ENCODE measurements at places on chromosomes 1 and 21.

DNA sequence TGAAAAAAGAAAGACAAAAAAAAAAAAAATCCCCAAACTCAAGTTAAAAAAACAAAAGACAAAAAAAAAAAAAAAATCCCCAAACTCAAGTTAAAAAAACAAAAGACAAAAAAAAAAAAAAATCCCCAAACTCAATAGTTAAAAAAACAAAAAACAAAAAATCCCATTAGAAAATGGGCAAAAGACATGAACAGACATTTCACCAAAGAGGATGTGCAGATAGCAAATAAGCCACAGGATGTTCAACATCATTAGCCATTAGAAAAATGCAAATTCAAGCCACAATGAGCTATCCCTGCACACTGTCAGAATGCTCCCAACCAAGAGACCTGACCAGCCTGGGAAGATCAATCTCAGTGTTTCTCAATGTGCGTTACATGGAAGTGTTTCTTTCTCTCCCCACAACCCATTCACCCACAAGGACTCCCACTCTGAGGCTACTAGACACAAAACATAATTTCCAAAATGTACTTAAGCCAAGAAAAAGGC lies 33.9 kb downstream of the MRAP start:
- no peak for DNase-seq

DNA sequence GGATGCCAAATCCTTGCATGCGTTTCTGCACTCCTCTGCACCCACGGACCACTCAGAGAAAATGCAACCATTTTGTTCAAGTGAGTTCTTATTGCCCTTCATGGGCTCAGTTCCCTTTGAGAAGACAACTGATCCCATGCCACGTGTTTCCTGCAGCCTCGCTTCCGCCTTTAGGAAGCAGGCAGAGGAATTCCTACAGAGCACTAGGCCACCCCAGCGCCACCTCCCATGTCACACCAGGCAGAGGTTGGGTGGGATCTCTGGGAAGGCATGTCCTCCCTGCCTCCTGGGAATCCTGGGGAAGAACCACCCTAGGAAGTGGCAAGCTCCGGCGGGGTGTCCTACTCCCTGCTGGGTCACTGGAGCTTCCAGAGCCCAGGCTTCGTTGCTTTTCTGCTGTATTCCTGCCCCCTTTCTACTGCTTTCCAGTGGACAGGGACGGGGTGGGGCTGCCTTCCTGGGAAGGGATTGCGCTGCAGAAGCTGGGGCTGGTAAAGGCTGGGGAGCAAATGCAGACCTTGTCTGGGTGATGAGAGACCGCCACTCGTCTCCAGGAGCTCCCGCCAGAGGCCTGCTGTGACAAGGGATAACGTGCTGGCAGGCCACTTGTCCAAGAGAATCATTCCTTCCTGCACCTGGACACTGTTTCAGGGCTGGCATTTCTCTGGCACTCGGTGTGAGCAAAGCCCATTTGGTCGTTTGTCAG lies 478.2 kb upstream of the VAMP3 start:
- DNase-seq = no peak

- DNase-seq = no peak
Observed at GRCh38 chr1:94679332-94680038, 137.9 kb upstream of the F3 start.

- no peak for DNase-seq
Observed at GRCh38 chr1:55064071-55064581, 24.8 kb downstream of the PCSK9 start.

- DNase-seq = no peak
Observed at GRCh38 chr1:102262994-102263393, 266.3 kb upstream of the OLFM3 start.

- no peak for DNase-seq
Observed at GRCh38 chr1:114337417-114337816, 173.6 kb downstream of the TRIM33 start.

DNA sequence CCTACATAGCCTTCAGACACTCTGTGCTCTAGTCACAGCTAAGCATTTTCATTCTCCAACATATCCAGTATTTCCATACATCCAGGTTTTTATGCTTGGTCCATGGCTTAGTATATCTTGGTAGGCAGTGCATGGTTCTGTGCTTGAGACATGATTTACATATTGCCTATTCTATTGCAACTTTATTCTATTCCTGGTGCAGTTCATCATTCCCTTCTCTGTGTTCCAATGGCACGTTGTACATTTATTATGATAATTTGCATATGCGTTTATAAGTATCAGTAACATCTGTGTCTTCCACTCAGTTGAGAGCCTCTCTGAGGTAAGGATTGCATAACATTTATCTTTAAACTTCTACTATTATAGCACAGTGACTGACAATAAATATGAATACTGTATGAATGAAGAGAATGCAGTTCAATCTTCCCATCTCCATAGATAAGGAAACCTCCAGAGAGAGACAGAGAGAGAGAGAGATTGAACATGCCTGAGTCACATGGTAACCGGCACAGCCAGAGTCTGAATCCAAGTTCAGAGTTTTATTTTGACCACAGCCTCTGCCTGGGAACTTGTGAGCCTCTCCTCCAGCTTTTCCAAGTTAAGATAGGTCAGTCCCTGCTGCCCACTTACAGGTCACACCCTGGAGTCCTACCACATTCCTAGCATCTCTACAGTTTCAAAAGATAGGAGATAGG lies 41.5 kb downstream of the PLPPR5 start:
- DNase-seq = no peak

Measured in stimulated activated CD8-positive, alpha-beta memory T cell treated with anti-CD3 and anti-CD28 coated beads, Interleukin-4, amount 100 ng/mL, for 1 hour (primary cell).